Pulmonary artery endothelial cell (primary cell): ENCODE measurements at places on chromosomes 16 and 17.
A peak's percentile ranks its signal among the peaks of the same experiment; 100 is the strongest.

GRCh38 chr16:70644763-70645597, 1.4 kb upstream of the IL34 start:
- DNase-seq: no peak

GRCh38 chr16:83397601-83398291, 410.0 kb upstream of the HSBP1 start:
- DNase-seq: no peak

DNA sequence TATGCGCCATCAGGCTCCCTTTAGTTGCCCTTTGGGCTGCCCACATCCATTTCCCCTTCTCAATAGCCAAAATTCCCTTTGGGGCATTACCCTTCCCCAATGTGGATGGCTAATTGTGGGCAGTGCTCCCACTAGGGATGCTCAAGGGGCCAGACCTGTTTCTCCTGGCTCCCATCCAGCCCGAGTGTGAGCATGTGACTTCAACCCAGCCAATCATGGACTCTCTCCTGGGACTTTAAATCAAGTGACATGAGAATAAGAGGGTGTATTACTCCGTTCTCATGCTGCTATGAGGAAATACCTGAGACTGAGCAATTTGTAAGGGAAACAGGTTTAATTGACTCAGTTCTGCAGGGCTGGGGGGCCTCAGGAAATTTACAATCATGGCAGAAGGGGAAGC, 60.9 kb upstream of the WSB1 start:
- DNase-seq: no peak

- peak; percentile 11 for DNase-seq
Measured at GRCh38 chr17:56779898-56780777, 53.6 kb downstream of the C17orf67 start.

DNA sequence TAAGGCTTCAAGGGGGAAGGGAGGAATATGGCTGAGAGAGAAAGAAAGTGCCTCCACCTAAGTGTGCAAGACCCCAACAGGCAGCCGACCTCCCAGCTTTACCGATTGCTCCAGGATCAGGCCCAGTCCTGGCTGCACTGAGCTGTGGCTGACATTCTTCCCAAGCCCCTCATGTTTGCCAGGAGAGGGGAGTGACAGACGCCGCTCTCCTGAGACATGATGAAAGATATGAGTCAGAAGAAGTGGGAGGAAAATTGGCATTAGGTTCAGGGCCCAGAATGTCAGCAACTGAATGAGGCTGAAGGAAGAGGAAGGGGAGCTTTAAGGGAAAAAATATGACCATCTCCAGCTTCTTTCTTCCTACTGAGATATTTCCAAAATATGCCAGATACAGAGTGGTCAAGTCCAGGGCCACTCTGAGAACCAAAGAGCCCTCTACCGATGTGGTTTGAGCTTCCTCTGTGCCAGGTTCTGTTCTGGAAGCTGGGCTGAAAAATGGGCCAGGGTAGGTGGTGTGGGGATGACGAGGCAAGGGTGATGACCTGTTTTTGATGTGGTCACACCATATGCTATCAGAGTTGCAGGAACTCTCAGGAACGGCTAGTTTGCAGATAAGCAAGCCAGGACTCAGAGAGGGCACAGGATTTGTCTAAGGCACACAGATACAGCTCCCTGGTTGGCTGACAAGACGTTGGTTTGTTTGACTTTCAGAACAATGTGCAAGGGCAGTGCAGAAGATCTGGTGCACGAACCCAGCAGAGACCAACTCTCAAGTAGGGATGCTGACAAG, 176.7 kb downstream of the SOX9 start:
- no peak for DNase-seq

DNA sequence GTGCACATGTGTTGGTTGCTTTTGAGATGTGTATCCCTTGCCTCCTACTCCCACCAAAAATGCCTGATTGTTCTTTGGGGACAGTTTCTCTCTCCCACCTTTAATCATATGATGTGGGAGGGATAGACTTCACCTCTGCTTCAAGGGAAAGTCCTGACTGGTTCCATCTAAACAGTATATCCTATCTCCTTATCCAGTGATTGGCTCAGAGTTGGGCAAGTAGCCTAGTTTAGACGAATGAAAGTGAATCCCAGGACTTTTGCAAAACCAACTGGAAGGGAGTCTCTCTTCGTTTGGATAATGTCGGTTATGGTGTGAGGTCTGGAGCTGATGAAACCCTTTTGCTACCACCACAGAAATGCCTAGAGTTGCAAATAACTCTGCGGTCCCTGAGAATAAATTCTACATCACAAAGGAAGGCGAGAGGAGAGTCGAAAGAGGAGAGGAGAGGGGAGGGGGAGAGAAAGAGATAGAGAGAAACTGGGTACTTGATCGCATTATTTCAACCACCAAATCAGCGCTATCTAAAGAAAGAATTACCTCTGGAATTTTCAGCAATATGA, 77.1 kb upstream of the SALL1 start:
- no peak for DNase-seq

- no peak for DNase-seq
Measured at GRCh38 chr16:74557275-74557674, 49.6 kb downstream of the GLG1 start.

- no peak for DNase-seq
Measured at GRCh38 chr16:1264345-1265089, 8.6 kb downstream of the TPSD1 start.

DNA sequence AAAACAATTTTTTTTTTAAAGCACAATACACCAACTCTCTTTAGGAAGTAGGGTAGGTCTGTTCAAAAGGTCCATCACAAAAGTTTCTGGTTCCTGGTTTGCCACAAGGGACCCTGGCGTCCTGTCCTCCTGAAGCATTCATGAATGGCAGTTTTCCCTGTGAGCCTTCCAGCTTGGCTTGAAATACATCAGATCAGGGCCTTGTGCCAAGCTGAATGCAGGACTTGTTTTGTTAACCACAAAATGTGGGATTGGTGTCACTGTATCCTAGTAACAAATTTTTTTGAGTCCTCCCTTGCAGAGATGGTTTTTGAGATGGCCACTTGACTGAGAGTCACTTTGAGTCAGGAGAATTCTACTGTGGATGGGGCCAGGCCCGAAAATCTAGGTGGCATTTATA, 3.9 kb downstream of the GNAO1 start:
- no peak for DNase-seq

DNA sequence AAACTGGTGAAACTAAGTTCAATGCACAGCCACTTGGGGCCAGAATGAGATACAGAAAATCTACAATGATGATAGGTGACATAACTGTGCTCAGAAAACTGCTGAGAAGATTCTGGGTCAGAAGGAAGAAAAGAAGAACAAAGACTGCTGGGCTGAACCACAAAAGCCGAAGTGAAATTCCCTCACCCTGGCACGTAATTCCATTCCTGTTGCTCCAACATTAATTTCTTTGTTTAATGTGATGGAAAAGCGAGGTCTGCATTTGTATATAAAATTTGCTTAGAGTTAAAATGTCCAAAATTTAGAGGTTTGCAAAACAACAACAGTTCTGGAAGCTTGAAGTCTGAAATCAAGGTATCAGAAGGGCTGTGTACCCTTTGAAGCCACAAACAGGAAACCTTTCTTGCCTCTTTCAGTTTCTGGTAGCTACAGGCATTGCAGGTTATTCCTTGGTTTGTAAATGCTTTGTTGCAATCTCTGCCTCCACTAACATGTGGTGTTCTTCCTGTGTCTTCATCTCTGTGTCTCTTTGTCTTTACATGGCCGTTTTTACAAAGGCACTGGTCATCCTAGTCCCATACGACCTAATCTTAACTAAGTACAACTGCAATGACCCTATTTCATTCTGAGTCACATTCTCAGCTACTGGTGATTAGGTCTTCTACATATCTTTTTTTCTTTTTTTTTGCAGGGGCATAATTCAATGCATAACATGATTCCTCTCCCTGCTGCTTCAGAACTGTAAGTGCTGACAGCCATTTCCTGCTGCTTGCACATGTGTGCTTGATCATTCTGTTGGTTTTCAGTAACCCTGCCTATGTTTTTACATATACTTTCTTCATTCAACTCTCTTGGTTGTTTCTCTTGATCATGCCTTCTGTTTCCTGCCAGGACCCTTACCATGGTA, 603.0 kb upstream of the CDH8 start:
- no peak for DNase-seq

DNA sequence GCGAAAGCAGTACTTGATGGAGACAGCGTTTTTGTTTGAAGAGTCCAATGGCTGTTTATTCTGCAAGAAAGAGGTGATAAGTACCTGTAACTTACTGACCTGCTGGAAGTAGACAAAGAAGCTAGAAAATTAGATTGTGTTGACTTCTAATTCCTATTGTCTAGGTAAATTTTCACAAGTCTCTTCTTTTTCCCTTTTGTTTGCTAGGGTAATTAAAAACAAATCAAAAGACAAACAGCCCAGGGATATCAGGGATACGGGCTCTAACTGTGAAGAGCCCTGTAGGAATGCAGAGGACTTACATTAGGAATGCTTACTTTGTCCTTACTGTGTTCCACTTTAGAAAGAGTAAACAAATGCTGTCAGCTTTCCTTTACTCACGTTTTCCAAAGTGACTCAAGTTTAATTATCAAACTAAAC, 7.0 kb downstream of the PSME3IP1 start:
- no peak for DNase-seq

DNA sequence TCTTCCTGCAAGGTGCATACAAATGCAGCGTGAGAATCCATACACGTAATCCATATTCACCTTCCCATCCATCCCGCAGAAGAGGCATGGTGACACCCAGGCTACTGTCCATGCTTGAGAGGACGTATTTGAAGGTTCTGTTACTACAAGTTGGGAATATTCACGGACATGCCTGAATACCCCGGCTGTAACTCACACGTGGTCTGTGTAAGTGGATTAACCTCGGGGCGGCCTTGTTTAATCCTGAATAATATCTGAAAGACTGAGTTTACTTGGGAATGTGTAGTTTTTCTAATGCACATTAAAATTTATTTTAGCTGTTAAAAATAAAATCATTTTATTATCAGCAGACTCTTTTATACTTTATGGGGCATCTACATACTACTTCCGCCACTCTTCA, 13.1 kb downstream of the CPSF4L start:
- no peak for DNase-seq

GRCh38 chr17:1918346-1919162, 88.7 kb downstream of the RPA1 start:
- DNase-seq: no peak

GRCh38 chr17:61205401-61205800, 194.2 kb upstream of the TBX2 start:
- DNase-seq: no peak

- no peak for DNase-seq
Measured at GRCh38 chr17:968812-969730, 10.5 kb downstream of the NXN start.

DNA sequence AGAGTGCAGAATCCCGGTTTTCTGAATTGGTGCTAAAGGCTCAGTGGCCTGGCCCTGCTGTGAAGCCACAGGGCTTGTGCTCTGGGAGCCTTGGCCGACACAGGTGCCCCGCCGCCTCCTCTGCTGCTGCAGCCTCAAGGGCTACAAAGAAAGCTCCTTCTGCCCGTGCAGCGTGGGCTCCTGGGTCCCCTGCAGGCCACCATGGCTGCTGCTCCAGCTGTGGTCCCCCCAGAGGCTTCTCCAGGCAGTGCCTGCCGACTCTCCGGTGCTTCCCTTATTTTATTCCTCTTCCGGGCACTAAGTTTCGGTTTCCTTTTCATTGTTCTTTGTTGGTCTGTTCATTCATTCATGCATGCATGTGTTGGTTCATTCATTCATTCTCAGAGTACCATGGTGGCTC, 53.1 kb downstream of the CMIP start:
- DNase-seq: no peak

DNA sequence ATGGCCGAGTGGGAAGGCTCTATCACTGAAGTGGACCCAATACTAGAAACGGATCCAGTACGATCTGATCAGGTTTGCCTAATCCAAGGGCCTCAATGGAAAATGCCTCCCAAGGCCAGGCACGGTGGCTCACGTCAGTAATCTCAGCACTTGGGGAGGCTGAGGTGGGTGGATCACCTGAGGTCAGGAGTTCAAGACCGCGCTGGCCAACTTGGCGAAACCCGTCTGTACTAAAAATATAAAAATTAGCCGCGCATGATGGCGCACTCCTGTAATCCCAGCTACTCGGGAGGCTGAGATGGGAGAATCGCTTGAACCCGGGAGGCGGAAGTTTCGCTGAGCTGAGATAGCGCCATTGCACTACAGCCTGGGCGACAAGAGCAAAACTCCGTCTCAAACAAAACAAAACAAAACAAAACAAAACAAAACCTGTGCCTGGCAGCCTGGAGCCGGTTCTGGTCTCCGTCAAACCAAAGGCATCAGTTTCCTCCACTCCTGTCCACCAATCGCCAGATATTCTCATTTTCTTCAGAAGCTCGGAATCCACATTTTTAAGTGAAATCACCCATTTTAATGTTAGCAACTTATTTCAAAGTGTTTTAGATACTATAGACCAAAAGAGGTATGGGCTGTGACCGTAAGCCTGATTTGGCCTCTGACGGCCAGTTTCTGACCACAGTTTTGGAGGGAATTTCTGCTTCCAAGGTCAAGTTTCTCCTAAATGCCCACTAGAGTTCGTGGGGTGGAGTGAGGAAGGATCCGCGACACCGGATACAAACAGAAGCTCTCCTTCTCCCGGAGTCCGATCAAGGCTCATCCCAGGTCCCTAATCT, 664 bp downstream of the NQO1 start:
- no peak for DNase-seq

DNA sequence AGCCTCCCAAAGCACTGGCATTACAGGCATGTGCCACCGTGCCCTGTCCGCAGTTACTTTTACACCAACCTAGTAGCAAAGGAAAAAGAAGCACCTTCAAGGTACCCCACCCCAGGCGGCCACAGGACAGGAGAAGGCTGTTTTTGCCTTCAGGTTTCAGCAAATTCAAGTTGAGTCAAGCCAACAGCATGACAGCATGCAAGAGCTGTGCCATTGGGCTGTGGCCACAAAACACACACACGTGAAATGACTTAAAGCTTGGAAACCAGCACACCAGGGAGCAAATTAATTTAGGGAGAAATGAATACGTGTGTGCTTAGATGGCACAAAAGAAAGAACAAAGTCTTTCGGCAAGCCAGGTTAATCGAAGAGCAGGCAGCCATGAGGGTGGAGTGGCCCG, 39.7 kb downstream of the ERCC4 start:
- DNase-seq: no peak

GRCh38 chr17:50986989-50987660, 121.0 kb upstream of the TOB1 start:
- no peak for DNase-seq

DNA sequence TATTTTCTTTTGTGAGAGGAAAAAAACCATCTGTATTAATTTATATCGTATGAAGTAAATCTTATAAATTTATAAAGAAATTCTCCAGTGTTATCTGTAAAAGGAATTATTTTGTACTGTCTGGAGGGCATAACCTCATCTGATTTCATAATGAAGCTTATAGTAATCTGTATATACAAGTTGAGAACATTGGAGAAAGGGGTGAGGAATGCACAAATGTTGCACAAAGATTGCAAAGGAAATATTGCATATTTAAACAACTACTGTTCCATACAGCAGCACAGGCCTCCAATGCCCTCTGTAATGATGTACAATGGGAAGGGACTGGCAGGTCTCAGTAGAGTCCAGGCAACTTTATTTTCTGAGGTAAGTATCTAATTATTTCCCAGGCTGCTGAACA, 50.8 kb upstream of the KCNJ16 start:
- DNase-seq: no peak

- DNase-seq: no peak
Measured at GRCh38 chr16:79599837-79600637, 500 bp downstream of the MAF start.
